ENCODE measurements at places on chromosomes 6 and 20. TPM values are rescaled to one million over a fixed set of nuclear protein-coding genes. Genes with fewer than 3 reads are reported as not detected.

NFATC2 gene
- polyA plus RNA-seq = 7.5 TPM

RBPJL gene
- not detected for polyA plus RNA-seq

MLN gene
- polyA plus RNA-seq = not detected

FAM162B gene
- 90.6 TPM for polyA plus RNA-seq

All from left lung (tissue), 14 donors.